ENCODE measurements at places on chromosomes 13 and 19.

- no peak for DNase-seq
These were observed 12.6 kb downstream of the CD37 start for GRCh38 chr19:49347835-49348234.

- DNase-seq, result no peak
These were observed 25.0 kb downstream of the ELL start for GRCh38 chr19:18496980-18497256.

- DNase-seq, result no peak
These were observed 27.9 kb downstream of the COL4A2 start for GRCh38 chr13:110334841-110335490.

DNA sequence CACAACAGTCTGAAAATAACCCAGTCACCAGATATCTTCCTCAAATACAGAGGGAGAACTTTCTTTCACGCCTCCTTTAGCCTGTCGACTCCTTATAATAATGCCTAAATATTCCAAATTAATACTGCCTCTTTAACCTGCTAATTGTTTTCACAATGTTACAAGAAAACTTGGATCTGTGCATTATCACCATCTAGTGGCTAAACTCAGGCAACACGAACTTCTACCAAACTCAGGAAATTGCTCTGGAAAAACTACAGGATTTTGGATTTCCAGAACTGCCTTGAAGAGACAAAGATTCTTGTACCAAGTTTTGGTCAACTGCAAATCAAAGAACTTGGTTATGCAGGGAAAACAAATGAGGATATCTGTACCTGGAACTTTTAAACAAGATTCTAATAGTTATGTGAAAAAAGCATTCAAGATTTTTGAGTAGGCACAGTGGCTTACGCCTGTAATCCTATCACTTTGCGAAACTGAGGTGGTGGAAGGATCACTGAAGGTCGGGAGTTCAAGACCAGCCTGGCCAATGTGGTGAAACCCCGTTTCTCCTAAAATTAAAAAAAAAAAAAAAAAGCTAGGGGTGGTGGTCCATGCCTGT is 10.8 kb downstream of the CLN5 start:
- DNase-seq, result no peak

- DNase-seq, result no peak
These were observed 43.8 kb upstream of the DCUN1D2 start for GRCh38 chr13:113534236-113534860.

GRCh38 chr19:48182434-48182833 is 12.0 kb downstream of the ZSWIM9 start:
- DNase-seq, result no peak

GRCh38 chr13:85693889-85694511 is 105.2 kb downstream of the SLITRK6 start:
- DNase-seq, result no peak

DNA sequence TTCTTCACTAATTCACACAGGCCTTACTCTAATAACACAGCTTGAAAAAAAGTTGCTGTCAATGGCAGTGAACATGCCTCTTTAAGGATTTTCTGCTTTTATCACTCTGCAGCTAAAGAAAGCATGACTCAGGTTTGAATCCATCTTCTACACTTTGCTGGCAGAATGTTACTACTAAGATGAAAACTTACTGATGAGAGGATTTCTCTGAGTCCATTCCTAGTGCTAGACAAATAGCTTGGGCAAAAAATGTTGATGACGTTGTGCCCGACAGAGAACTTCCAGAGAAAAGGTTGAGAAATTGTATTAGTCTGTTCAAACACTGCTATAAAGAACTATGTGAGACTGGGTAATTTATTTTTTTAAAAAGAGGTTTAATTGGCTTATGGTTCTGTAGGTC is 572.0 kb downstream of the IRS2 start:
- no peak for DNase-seq

DNA sequence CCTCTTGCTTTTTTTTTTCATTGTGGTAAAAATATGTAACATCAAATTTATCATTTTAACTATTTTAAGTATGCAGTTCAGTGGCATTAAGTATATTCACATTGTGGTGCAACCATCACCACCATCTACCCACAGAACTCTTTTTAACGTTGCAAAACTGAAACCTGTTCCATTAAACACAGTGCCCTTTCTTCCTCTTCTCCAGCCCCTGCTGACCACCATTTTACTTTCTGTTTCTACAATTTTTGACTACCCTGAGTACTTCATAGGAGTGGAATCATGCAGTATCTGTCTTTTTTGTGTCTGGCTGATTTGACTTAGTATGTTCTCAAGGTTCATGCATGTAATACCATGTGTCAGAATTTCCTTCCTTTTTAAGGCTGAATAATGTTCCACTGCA is 153.1 kb downstream of the FGF9 start:
- DNase-seq, result no peak

GRCh38 chr13:29999492-30000369 is 149.3 kb upstream of the UBL3 start:
- no peak for DNase-seq

DNA sequence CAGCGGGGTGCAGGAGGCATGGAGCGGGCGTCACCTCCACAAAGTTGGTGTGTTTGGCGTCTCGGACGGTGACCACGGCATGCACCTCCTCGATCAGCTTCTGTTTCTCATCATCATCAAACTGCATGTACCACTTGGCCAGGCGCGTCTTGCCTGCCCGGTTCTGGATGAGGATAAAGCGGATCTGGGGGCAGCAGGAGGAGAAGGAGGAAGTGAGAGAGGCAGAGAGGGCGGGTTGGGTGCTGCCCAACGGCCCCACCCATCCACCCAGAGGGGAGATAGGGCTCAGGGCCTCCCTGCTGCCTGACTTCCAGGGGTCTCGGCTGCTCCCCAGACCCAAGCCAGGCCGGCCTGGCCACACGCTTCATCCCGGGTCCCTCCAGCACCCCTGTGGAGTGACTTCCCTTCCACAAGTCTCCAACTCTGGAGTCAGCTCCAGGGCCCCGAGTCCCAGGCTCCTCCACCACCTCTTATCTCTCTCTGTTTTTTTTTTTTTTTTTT is 4.6 kb downstream of the AP2S1 start:
- no peak for DNase-seq

DNA sequence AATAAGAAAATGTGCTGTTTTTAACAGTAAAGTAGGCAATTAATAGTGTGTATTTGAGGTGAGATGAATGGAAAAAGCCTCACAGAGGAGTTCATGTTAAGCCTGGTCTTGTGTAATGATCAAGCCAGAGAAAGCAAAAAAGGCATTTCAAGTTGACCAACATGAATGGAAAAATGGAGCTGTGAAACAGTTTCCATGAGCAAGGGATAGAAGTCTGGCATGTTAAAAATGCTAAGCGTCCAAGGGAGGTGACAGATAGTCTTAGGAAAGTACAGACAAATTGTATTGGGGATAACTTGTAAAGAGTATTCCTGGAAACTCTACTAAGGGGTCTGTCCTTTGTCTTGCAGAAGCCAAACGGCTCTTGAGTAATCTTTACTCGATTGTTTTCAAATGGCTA is 506.8 kb upstream of the ATXN8OS start:
- DNase-seq, result no peak

- DNase-seq, result no peak
These were observed 5.7 kb upstream of the F10 start for GRCh38 chr13:113116871-113117271.
